ENCODE measurements at places on chromosomes 11 and 22.

DNA sequence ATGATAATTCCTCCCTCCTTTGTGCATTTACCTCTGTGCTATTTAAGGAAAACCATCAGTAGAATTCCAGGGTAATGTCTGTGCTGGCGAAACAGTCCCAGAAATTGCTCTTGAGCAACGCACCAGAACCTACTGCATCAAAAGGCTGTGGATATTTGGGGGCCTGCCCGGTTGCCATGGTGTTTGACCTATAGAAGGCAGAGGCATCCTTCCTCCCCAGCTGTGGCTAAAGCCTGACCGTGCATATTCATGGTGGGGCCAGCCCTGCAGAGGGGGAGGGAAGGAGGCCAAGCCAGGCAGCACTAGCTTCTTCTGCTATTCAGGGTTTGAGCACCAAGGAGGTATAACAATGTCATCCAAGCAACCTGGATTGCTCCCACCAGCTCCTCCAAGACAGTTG is 215.0 kb upstream of the E2F8 start:
- DNase-seq: no peak

DNA sequence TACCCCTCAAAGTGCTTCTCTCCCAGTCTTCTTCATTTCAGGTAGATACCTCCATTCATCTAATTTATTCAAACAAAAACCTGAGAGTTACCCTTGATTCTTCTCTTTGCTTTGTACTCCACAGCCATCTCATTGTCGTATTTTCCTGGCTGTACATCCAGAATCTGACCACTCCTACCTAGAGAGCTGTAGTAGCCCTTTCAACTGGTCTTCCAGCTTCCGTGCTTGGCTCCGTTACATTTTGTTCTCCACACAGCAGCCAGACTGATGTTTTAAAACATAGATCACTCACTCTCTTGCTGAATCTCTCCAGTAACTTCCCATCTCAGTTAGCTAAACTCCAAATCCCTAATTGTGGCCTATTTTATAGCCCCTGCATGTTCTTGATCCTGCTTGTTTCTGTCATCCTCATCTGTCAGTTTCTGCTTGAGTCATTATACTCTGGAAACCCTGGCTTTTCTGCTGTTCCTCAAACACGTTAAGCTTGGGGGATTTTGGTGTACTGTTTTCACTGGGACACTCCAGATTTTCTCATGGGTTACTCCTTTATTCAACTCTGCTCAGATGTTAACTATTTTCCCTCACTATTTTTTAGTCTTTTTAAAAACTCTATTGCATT is 7.4 kb downstream of the SPCS2 start:
- no peak for DNase-seq

DNA sequence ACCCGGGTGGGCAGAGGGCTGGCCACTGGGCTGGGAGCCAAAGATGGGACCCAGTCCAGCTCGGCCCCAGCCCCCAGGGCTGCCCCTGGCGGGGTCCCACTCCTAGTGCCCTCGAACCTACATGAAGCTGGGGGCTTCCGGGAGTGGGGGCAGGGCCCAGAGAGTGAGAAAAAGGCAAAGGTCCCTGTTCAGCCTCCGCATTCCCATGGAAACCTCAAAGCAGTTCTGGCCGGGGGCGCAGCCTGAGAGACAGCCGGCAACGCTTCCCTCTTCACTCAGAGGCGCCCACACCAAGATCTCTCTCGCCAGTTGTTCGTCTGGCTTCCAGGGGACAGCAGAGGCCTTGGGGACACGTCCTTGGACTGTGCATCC is 22.4 kb upstream of the ARHGAP8 start:
- DNase-seq: no peak

DNA sequence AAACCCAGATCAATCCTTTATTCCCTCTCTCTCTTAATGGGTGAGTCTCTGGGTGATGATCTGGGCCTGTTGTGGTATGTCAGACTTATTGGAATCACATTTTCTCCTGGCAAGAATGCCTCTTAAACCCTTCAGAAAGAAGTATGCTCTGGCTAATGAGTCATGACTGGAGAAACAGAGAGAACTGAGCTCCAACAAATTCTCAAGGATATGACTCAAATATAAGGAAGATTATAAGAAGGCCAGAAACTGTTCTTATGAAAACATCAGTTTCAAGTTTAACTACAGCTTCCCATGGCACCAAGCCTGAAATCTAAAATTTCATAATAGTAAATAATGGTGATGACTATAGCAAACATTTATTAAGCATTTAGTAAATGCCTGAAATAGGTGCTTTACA is 83.9 kb downstream of the OR5AK2 start:
- no peak for DNase-seq

- DNase-seq: no peak
Measured at GRCh38 chr22:39665661-39666431, 95.3 kb downstream of the CACNA1I start.

- no peak for DNase-seq
Measured at GRCh38 chr22:26172389-26172990, 3.2 kb downstream of the SEZ6L start.

- no peak for DNase-seq
Measured at GRCh38 chr11:104529213-104529612, 365.3 kb upstream of the PDGFD start.

- DNase-seq: no peak
Measured at GRCh38 chr11:117045956-117046355, 52.3 kb downstream of the SIK3 start.

DNA sequence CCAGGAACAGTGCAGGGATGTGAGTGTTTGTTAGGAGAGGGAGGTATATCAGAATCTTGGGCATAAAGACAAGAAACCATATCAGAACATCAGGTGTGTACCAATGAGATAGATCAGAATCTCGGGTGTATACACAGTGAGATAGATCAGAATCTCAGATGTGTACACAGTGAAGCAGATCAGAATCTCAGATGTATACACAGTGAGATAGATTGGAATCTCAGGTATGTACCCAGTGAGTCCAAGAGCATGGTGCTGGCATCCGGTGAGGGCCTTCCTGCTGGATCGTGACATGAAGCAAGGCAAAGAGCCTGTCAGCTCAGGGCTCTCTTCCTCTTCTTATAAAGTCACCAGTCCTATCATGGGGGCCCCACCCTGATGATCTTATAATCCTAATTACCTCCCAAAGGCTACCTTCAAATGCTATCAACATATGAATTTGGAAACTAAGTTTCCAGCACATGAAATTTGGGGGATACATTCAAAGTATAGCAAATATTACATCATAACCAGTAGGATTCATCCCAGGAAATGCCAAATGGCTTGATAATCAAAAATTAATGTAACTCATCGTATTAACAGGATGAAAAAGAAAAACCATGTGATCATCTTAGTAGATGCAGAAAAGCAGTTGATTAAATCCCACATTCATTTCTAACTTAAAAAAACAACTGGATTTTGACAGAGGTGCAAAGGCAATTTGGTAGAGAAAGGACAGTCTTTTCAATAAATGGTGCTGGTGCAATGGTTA is 28.6 kb downstream of the PPARA start:
- DNase-seq: no peak

DNA sequence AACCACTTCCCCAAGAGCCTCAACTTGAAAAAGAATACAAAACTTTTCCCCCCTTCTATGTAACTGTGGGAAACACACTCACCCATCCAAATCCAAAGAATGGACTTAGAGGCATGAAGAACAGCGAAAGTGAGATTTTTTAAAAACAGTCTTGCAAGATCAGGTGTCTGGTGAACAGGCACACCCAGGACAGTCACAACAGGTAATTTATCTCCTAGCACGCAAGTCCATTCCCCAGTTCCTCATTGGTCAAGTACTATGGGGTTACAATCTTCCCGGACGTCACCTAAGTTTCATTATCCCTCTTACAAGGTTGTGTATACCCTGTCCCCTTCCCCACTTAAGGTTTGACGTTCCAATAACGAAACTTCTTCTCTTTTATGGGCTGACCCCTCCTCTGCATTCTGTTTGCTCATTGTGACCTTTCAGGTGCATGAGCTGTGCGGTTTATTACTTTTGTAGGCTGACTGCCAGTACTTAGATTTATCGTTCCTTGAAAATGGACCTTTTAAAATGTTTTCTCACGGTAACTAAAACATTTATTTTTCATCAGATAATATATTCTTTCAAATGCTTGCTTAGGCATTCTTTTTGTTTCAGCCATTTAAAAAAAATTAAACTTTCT is 1401.9 kb downstream of the FAM181B start:
- no peak for DNase-seq

All from T-helper 1 cell (primary cell).